ENCODE measurements at places on chromosomes 3 and 15.

- DNase-seq = no peak
These were observed 418.8 kb downstream of the OTOL1 start for GRCh38 chr3:161915418-161915750.

DNA sequence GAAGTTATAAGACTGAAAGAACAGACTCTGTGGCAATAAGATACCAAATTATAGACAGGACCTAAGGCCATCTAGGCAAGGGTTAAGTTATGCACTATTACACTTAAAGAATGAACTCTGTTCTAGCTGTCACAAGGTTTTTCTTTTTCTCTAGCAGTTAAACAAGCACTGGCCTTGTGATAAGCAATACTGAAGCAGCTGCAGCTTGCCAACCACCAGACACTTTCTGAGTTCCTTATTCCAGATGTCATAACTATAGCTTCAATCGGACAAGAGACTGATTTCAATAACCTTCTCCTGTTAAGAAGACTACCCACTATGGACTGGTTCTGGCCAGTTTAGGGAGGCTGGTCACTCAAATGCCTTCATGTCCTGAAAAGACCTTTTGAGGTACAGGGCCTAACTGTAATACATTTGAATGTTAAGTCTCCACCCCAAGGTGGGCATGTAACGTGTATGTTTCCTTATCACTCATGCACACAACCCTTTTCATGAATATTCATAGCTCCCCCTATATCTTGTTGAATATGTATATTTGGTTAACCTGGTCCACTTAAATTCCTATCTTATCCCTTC lies 85.8 kb downstream of the CFAP20DC start:
- no peak for DNase-seq

DNA sequence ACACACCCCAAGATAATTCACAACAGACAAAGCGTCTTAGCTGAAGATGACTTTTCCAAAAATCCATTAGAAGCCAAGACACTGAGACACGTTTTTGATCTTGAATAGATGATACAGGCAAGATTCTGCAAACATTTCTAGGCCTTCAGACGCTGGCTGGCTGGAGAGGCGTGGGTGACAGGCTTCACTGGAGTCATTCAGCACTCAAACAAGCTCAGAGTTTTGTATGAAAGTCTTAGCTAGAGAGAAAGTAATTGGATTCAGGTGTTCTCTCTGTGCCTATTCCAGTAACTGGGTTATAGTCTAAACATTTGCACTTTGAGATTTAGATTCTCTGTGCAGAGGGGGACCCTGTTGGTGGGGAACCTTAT lies 147.7 kb upstream of the BHLHE40 start:
- no peak for DNase-seq

GRCh38 chr15:63823253-63823844 lies 10.4 kb downstream of the HERC1 start:
- DNase-seq = no peak

GRCh38 chr3:84738086-84738485 lies 220.7 kb upstream of the CADM2 start:
- no peak for DNase-seq

DNA sequence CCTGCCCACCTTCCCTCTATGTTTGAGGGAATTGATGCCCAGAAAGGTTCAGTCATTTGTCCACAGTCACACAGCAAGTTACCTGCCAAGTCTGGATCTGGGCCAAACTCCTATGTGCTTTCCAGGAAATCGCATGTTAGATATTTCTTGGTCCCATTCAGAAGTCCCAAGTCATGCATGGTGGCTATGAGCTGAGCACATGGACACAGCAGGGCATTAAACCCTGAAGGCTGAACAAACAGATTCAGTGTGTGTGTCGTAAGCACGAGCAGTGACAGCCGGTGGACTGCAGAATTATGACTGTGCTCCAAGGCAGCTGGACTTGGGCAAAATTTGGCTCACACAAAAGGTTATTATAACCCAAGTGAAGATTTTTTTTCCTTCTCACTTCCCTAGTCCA lies 11.4 kb upstream of the SLC6A6 start:
- DNase-seq = no peak

DNA sequence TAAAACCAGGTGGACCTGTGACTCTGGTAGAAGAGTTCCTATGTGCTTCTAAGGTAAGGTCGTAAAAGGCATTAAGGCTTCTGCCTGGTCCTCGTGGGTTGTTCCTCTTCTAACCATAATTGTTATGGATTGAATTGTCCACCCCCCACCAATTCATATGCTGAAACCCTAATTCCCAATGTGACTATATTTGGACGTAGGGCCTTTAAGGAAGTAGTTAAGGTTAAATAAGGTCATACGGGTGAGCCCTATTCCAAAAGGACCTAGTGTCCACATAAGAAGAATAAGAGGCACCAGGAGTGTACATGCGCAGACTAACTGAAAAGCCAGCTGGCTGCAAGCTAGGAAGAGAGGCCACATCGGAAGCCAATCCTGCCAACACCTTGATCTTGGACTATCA lies 1.9 kb downstream of the ADPGK start:
- no peak for DNase-seq

GRCh38 chr3:169327546-169328356 lies 335.8 kb downstream of the MECOM start:
- no peak for DNase-seq

All from SK-N-MC (cell line).